ENCODE measurements at places on chromosomes 2 and 18.
A peak's percentile ranks its signal among the peaks of the same experiment; 100 is the strongest.

- no peak for DNase-seq
These were observed 692 bp upstream of the RAX start for GRCh38 chr18:59273759-59274532.

DNA sequence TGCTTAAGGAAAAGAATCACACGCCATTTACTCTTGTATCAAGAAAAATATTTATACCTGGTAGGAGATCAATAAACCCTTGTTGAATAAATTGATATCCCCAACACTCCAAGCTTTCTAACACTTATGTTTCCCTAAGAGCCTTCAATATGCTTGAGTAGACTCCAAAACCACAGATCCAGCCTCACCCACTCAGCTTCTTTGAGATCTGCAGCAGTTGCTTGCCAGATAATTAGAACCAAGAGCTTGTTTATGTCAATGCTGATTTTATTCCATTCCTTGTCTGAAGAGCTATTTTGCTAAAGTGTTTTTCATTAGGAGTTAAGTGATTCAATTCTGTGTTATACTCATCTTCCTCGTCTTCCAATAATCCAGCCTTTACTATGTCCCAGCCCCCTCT, 26.3 kb upstream of the CRIM1 start:
- DNase-seq = no peak

DNA sequence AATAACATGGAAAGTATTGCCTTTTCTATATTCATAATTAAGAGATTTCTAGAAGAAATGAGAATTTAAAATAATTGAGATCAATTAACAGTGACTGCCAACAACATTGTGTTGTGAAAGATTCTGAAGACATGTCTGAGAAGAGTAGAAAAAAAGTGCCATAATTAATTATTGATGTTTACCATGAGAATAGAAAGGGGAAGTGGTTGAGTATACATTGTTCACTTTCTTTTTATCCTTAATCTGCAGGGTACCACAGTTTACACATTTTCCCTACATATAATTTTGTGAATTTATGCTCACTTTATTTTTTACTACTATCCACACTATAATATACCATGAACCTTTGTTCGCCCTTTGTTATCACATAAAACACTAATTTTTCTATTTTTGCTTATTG, 47.1 kb upstream of the UBE2E3 start:
- DNase-seq = no peak

DNA sequence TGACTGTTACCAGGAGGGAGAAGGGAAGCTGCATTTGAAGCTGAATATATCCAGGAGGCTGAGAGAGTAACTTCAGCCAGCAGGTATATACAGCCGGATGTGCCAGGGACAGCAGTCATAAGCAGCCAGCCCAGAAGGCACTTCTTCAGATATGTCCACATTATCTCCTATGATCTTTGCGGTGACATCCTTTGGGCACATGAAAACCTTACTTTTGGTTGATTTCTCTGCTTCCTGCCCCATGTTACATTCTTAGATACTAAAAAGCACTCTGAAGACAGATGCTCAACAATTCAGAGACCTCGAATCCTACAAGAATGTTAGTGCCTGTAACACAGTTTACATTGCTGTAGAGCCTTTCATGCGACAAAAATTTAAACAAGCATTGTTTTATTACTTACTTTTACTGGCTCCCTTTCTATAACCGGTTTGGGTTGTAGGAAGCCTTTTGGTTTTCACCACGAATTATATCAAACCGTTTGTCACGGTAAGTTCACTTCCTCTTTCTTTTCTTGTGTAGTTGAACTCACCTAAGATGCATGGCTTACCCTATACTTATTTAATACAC, 50.3 kb upstream of the TLK1 start:
- no peak for DNase-seq

DNA sequence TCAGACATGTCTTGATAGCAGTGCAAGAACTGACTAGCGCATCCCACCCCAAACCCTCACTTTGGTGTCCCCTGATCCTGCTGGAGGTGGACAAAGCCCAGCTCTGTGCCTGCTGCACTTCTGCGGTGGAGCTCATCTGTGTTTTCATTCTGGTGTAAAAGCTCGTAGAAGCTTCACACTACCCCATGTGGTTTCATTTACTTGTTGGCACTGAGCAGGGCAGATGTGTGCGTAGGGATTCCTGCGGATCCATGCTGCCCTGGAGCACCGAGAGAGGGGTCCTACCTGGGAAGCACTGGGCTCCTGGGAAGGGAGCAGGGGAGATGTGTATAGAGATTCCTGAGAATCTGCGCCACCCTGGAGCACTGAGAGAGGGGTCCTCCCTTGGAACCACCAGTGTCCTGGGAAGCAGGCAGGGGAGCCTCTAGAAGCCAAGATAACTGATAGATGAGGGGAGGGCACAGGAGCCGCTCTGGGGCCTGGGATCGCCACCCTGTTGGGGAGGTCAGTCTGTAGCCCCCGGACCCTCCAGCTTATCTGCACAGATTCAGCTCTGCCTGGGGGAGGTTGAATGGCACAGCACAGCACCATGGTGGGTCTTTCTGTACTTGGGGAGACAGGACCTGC, 106.9 kb upstream of the OTOS start:
- DNase-seq = no peak

GRCh38 chr2:101232770-101233169, 19.9 kb upstream of the CNOT11 start:
- no peak for DNase-seq

GRCh38 chr18:61203151-61203550, 130.1 kb upstream of the CDH20 start:
- no peak for DNase-seq

- DNase-seq = no peak
These were observed 981 bp downstream of the RAMP1 start for GRCh38 chr2:237860273-237860935.

GRCh38 chr2:172350839-172351479, 76.4 kb upstream of the ITGA6 start:
- DNase-seq = peak; percentile 68

DNA sequence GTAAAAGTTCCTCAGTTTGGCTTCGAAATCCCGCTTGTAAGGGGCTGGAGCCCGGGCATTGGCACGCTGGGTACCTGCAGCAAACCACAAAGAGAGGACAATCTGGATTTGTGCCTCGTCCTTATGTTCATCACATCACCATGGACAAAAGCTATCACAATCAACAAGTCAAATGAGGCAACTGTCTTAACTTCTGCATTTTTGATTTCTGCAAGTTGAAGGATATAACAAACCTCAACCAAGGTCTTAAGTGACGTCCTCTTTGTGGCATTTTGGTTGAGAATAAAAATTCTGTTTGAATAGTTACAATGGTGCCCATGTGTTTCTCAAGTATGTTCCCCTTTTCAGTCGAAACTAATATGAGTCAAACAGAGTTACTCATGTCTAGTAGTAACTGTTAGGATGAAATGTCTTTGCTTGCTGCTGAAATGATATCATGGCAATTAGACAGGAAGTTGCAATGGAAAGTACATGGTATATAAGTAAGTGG, 70.8 kb upstream of the STK17B start:
- DNase-seq = no peak

DNA sequence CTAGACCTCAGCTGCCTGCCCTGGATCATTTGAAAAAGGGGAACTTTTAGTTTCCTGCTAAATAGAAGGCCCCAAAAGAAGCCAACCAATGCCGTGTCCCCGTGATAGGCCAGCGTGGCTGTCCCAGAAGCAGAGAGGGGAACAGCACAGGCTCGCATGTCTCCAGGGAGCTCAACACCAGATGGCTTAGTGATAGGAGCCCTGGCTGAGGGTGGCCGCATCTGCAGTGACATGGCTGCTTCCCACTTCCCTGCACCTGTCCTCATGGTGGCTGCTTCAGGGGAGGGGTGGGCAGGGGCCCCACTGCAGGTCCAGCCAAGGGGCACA, 79.6 kb downstream of the MBP start:
- no peak for DNase-seq

Data from left cardiac atrium (tissue), 4 donors.